Heart left ventricle (tissue), 16 donors: ENCODE measurements at places on chromosomes 1 and 21. TPM values are rescaled to one million over a fixed set of nuclear protein-coding genes. Genes with fewer than 3 reads are reported as not detected.

DNA sequence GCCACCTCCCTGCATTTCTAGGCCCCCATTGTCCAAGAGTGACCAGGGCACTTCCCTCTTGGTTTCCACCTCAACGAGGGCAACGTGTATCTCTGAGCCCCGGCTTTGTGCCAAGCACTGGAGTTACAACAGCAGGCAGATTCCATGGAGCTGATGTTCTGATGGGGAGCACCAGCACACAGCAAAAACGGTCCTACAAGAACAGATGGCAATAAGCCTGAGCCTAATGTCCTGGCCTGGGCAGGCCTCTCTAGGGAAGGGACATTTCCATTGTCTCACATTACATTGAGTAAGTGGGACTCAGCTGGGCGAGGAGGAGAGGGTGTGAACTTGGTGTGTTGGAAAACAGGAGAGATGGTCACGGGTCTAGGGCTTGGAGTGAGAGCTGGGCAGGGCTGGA is 27.2 kb upstream of the NPPB start:
- H3K27me3 ChIP-seq = no peaks in the 10 kb centered on the region
- peaks cover 40% of the 10 kb centered on the region for H3K4me1 ChIP-seq
- H3K27ac ChIP-seq = peak overlapping the region; percentile 80
- peak; percentile 50 for DNase-seq

The RIPPLY3 gene
- polyA plus RNA-seq = not detected

DNA sequence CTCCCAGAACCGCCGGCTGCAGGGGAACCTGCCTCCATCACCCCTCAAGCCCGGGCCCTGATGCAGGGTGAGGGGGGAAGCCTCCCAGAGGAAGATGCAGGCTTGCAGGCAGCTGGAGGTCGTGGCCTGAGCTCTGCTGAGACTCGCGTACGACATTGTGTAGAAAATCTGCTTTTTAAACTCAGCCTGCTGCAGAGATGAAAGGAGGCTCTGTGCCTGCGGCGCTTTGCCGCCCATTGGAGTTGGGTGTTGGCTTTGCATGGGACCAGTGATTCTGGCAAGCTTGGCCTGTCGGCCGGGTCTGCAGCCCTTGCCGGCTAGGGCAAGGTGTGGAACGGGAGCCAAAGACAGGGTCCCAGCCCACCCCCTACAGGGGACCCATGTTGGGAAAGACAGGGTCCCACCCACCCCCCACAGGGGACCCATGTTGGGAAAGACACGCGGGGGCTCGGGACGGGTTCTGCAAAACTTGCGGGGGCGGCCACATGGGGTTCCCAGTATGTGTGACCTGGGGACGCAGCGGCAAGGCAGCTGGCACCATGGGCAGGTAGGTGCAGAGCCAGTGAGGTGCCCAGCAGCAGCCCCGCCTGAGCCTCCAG is 55.6 kb downstream of the SLX9 start:
- H3K4me1 ChIP-seq = peaks cover 27% of the 10 kb centered on the region
- H3K36me3 ChIP-seq = no peaks in the 10 kb centered on the region
- no peak overlapping the region for H3K4me3 ChIP-seq
- no peak overlapping the region for H3K27ac ChIP-seq

The SLC45A3 gene
- 3.3 TPM for polyA plus RNA-seq

DNA sequence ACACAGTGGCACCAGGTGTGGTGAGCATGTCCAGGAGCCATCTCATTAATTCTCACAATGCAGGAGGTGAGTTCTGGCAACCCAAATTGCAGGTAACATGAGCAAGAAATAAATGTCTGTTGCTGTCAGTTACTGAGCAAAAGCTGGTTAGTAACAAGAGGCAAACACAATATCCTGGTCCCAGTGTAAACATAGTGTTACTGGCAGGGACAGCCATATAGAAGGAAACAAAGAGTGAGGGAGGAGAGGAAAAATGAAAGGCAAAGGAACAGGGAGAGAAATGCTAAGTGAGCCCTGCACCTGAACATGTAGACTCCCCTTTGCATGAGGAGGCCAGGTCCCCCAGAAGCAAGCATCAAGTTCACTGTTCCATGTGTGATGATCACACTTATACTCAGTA is 203.6 kb downstream of the TRABD2B start:
- no peaks in the 10 kb centered on the region for H3K27me3 ChIP-seq
- no peaks in the 10 kb centered on the region for H3K36me3 ChIP-seq
- H3K27ac ChIP-seq = no peak overlapping the region

The CD84 gene
- 0.49 TPM for polyA plus RNA-seq

The ACOT7 gene
- 38.9 TPM for polyA plus RNA-seq

GRCh38 chr1:99850459-99851291 is 514 bp downstream of the AGL start:
- H3K36me3 ChIP-seq = peaks cover 7% of the 10 kb centered on the region
- no peaks in the 10 kb centered on the region for H3K27me3 ChIP-seq
- peaks cover 7% of the 10 kb centered on the region for H3K4me1 ChIP-seq
- DNase-seq = no peak

DNA sequence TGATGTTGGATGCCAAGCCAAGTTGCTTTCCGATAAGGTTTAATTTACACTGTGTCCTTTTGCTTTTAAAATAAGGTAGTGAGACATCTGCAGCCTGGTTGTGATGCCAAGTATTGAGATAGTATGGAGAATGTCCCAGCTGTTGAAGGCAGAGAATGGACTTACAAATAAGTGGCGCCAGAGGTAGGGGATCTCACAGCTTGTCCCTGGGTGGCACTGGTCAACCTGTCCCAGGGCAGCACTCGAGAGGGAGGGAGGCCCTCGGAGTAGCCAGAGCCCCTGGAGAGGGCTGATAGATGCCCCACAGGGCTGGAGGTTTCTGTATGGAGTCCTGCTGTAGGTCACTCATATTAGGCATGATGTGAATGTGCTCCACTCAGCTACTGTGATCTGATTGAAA is 98.5 kb downstream of the GALNT2 start:
- no peaks in the 10 kb centered on the region for H3K27me3 ChIP-seq
- H3K4me1 ChIP-seq = no peaks in the 10 kb centered on the region
- H3K4me3 ChIP-seq = no peak overlapping the region
- H3K27ac ChIP-seq = no peak overlapping the region
- peak; percentile 4 for DNase-seq
